ENCODE measurements at places on chromosomes 7 and 10.
A peak's percentile ranks its signal among the peaks of the same experiment; 100 is the strongest.

GRCh38 chr7:69276011-69276729 is 322.1 kb upstream of the AUTS2 start:
- DNase-seq = no peak

DNA sequence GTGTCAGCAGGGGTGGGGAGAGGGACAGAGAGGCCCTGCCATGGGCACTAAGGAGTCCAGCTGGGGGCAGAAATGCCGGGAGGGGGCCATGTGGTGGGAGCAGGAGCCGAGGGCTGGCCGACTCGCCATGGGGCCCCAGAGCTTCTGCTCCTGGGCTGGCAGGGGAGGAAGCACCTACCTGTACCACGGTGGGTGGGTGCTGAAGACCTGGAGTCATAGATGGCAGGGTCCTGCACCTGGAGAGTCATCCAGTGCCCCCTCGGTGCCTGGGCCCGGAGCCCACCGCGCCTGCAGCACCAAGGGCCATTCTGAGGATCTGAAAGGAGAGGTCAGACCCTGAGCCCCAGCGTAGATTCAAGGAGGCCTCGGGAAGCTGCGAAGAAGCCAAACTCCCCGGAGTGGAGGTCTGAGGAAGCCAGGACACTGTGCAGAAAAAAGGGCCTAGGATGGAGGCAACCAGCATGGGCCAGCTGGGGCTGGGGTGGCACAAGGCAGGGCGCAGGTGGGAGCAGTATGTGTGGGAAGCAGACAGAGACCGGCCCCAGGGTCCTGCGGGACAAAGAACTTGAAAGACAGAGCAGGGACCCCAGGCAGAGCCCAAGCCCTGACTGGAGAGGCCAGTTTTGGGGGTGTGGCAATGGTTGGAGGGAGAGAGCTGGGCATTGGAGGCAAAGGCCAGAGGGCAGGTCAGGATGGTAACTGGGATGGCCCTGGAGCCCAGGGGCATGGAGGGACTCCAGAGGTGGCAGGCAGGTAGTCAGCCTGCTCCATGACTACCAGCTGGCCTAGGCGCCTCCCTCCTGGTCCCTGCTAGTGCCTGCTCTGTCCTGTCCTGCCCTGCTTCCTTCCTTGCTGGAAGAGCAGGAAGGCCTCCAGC is 26.7 kb upstream of the SMARCD3 start:
- DNase-seq = no peak

GRCh38 chr7:75575488-75576121 is 83.5 kb downstream of the SPDYE5 start:
- DNase-seq = no peak

- no peak for DNase-seq
Measured at GRCh38 chr10:56318816-56319215, 42.2 kb downstream of the ZWINT start.

DNA sequence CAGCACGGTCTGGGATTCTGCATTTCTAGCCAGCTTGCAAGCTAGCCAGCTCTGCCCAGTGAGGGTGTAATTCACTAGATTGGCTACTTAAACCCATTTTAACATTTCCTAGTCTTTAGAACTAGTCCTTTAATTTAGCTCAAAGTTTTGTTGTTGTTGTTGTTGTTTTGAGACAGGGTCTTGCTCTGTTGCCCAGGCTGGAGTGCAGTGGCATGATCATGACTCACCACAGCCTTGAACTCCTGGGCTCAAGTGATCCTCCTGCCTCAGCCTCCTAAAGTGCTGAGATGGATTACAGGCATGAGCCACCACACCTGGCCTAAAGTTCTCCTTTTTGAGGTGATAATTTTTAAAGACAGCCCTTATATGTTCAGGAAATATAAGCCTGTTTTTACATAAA is 94.1 kb downstream of the BMPR1A start:
- no peak for DNase-seq

DNA sequence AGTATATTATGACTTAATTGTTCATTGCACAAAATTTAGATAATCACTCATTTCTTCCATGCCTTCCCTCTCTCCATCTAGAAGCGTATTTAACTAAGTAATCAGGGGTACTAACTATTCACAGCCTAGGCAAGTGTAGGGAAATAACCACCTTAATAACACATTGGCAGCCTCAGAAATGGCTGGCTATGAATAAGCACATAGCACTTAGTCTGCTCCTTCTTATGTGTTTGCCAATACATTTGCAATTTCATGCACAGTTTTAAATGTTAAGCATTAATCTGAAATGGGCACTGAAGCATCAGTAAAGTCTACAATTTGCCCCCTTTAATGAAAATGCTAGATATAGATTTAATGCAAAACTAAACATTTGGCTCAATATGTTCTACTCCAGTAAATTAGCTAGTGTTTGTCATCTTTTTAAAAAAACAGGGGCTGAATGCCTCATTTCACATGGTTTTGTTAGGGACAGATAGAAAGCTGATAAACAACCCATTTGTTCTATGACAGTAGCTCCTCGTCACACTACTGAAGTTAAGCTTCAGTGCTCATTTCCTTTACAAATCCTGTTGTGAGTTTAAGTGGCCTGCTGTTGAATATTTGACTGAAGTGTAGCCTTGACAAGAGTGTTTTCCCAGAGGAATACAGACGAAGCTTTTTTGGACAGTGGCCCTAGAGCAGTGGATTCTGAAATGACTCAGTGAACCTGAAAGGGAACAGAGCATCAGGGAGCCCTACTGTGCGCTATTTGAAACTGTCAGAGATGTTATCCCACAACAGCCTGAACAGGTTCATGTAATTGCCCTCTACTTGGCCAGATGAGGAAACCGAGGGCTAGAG is 30.5 kb downstream of the HHEX start:
- DNase-seq = peak; percentile 19

GRCh38 chr7:6436385-6436685 is 11.4 kb downstream of the DAGLB start:
- DNase-seq = no peak

GRCh38 chr7:46864716-46865115 is 717.2 kb downstream of the TNS3 start:
- DNase-seq = no peak

- DNase-seq = no peak
Measured at GRCh38 chr7:156074084-156074483, 261.8 kb upstream of the SHH start.

GRCh38 chr7:47482013-47482875 is 99.7 kb downstream of the TNS3 start:
- peak; percentile 84 for DNase-seq

DNA sequence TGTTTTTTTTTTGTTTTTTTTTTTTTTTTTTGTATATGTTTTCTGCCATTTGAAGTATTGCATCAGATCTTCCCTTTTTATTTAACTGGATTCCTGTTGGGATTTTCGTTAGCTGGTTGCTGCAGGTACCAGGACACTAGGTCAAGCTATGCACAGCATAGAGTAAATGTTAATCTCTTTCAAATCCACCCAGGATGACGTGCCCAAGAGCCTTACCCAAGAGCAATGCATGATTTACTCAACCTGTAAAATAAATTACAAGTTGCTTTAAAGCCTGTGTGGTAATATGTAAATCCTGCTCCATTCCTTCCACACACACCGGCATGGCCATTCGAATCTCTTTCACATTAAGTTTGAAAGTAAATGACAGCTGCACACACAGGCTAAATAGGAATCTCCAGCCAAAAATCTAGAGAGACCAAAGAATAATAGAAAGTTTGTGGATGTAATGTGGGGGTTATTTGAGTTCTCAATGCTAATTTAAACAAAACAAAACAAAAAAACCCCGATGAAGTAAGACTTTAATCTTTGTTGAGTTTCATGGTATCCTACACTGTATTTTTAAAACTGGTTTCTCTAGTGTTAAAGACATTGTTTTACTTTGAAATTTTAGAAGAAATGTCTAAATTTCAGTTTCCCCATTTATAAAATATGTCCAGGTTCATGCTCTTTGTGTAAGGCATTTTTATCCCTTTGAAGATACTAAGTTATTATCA is 167.9 kb downstream of the FRMD4A start:
- no peak for DNase-seq

- DNase-seq = no peak
Measured at GRCh38 chr7:1529383-1530116, 952 bp upstream of the MAFK start.

- DNase-seq = no peak
Measured at GRCh38 chr10:10193848-10194247, 823.8 kb upstream of the CELF2 start.

DNA sequence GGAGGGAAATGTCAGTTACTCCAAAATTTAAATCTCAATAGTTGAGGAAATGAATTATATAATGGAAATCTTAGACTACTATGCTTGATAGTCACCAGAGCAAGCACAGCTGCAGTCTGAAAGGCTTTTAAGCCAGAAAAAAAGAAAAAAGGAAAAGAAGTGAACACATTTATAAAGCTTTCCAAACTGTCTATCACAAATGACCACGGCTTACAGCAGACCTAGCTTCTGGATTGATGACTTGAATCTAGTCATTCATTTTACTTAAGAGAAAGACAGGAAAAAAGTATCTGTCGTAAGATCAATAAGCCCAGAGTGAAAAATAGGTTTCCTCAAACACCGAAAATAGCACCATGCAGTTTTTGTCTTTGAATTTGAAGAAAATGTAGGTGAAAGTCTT is 67.9 kb upstream of the OGDHL start:
- DNase-seq = no peak

DNA sequence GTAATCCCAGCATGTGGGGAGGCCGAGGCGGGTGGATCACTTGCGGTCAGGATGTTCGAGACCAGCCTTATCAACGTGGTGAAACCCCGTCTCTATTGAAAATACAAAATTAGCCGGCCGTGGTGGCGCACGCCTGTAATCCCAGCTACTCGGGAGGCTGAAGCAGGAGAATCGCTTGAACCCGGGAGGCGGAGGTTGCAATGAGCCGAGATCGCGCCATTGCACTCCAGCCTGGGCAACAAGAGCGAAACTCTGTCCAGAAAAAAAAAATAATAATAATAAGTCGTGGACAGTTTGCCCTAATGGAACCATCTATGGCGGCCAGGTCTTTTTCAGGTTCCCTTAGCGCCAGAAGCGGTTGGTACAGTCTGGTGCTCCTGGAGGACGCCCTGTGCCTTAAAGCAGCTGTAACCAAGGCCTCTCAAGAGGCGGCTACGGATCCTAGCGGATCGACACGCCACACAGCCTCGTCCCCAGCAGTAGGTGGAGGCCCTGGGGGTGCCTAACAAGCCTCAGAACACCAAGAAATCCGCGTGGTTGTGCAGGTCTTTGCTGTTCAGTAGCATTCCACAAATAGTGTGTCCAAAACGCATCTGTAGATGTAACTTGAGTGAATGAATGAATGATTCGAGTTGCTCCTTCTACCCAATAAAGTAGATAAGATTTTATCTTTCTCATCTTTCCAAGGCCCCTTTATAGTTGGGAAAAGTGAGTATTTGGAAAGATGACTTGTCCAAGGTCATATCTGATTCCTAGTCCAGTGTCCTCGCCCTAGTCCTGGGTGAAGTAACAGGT is 982 bp downstream of the PGAM1 start:
- DNase-seq = no peak

- DNase-seq = no peak
Measured at GRCh38 chr10:98074315-98074911, 44.0 kb upstream of the CRTAC1 start.

DNA sequence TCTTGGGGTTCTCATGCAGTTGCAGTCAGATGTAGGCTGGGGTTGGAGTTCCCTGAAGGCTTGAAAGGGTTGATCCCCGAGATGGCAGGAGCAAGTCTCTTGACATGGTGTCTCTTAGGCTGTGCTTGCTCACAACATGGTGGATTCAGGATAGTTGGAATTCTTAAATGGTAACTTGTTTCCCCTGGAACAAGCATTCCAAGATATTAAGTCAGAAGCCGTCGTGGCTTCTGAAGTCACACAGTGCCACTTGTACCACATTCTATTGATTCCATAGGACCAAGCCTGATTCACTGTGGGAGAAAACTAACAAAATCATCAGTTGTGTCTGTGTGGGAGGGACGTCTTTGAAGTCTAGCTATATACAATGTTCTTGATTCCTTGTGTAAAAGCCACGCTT is 3.5 kb upstream of the SLC35B4 start:
- DNase-seq = no peak

GRCh38 chr7:123440101-123440548 is 94.3 kb downstream of the IQUB start:
- no peak for DNase-seq

DNA sequence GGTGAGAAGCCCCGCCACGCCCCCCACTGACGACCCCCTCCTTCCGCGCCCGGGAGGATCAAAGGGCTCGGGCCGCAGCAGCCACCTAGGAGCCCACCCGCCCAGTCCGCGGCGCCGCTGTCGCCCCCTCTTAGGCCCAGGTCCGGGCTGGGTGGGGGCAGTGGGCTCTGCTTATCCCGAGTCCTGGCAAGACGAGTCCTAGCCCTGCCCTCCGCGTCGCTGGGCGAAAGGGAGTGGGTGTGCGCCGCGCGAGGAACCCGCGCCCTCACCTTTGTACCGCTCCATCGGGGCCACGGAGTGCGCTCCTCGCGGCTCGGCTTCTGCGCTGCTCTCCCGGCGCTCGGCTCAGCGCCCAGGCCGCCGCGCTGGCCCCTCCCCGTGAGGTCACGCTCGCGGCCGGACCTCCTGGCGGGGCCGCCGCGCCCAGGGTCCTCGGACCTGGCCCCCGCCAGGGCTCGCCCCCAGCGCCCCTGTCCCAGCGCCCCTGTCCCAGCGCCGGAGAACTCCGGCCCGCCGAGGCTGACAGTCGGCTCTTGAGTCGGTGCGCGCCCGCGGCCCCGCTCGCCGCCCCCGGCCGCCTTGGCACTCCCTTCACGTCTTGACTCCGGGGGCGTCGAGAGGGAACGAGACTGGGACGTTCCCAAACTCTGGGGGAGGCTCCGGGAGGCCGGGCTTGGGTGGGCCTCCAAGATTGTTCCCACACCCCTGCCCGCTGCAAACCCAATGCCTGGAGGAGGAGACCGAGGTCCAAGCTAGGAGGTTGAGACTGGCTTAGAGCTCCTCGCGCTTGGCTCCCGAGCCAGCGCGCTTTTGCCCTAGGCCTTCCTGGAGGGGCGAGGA is at the start of gene AFAP1L2:
AFAP1L2 (minus strand) TSS at position 332 of the 840 bp plus-strand sequence; CDS start at position 285, 47 bp downstream.
- no peak for DNase-seq

DNA sequence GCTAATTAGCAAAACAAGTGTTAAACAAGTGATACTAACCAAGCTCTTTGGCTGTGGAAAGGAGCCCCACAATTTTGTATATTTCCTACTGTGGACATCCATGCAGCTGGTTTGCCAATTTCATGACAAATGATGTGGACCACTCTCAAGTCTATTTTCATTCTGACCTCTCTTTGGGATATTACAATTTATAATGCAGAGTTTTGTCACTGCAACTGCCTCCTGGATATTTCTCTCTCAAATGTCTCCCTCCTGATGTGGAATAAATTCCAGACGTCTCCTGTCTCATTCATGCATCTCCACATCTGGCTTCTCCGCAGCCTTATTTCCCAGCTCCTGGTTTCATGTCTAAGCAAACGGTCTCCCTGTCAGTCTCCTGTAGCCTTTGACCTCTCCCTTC is 80.6 kb upstream of the RHEB start:
- no peak for DNase-seq

GRCh38 chr10:62058476-62058875 is 157.0 kb downstream of the ARID5B start:
- no peak for DNase-seq
